Stimulated activated CD4-positive, alpha-beta T cell treated with anti-CD3 and anti-CD28 coated beads, Interleukin-15, amount 100 ng/mL, for 24 hours (primary cell): ENCODE measurements at places on chromosomes 7 and 10.

DNA sequence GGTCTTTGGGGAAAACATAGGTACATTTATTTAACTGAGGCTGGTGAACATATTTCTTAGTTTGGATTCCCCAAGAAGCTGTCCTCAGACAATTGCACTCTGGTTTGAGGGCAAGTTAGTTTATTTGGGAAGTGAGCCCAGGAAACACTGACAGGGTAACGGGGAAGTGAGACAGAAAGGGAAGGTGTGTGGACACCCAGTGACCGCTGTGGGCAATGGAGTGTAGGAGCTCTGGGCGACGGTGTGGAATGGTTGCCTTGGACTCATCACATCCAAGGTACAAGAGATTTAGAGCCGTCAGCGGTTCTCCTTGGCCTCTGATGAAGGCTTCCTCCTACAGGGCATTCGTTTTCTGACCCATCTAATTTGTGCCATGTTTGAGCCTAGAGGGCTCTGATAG, 7.1 kb downstream of the MRC1 start:
- no peak for DNase-seq

DNA sequence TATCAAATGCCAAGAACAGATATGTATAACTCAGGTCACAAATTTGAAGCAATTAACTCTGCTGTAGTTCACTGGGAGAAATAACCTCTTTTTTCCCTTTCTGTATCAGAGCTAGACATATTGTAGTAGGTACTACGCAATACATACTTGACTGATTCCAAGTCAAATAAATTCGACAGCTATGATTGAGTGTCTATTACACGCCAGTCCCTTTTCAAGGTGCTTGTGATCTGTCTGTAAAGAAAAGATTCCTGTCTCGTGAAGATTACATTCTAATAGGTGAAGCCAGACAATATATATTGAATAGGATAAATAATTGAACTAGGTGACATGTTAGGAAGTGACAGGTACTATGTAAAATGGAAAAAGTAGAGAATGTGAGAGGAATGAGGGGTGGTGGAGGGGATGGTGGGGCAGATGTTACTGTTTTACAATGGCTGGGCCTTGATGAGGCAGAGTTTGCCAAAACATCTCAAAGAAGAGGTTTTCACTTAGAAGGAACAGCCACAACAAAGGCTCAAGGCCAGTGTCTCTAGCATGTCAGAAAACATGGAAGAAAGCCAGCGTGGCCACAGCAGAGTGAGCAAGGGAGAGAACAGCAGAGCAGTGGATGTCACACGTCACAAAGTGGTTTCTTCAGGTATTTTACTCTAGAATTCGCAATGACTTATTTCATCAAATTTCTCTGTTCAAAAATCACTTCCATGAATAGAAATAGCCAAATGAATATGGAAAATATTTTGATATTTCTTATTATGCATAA, 282.6 kb upstream of the CACNA2D1 start:
- no peak for DNase-seq

DNA sequence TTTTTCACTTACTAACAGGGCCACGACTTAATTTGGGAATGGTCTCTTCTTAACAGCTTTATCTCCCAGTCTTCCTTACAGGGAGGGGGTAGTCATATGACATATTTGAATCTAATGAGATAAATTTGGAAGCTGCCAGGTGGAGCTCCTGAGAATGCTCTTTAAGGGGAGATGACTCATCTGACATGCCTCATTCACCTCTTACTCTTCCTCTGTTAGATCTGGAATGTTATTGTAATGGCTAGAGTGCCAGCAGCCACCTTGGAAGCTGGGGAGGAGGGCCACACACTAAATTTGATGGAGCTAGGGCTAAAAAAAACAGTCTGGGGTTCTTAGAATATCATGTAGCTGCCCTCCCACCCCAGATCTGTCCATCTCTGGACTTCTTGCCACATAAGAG, 22.7 kb downstream of the HECW1 start:
- DNase-seq = no peak

DNA sequence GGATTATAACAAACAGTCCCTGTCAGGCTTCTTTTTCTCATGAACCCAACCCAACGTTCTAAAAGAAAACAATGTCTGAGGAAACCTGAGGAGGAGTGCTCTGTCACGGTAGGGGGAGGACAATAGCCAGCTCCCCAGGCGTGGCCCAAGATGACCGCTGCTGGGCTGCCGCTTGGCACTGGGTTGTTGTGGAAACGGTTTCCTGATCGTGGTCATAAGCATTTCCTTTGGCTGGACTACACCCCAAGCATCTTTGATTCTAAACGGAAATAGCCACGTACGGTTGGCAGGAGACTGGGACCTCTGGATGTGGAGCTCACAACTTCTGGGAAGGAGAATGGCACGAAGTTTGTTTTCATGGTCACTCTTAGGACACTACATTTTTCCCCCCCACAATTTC, 30.4 kb upstream of the DMBT1 start:
- no peak for DNase-seq

GRCh38 chr7:149796287-149796860, 23.0 kb upstream of the ZNF467 start:
- DNase-seq = no peak

GRCh38 chr7:65295409-65295808, 78.2 kb upstream of the ZNF92 start:
- no peak for DNase-seq

DNA sequence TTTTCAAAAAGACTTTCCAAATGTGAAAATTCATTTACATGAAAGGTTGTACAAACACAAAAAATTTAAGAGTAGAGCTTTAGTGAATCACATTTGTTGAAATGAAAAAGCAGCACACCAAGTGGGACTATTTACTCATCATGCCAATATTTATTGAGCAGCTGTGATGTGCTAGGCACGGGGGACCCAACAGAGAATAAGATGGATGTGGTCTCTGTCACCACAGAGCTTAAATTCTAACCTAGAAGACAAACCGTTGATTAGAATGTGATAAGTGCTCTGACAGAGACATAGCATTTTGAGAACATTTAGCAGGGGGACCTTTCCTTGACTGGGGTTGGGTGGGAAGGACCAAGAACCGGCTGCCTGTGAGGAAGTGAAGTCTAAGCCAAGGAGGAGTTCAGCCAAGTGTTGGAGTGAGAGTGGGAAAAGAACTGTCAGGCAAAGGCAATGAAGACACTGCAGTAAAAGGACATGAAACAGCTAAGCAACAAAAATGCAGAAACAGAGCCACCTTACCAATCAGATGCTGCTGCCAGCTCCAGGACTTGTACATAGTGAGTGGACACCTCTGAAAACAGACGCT, 19.1 kb downstream of the ADAM12 start:
- DNase-seq = no peak
